Central memory CD8-positive, alpha-beta T cell (primary cell): ENCODE measurements at places on chromosomes 7 and 10.

- H3K4me1 ChIP-seq = no peaks in the 10 kb centered on the region
- no peak overlapping the region for H3K27ac ChIP-seq
- H3K4me3 ChIP-seq = no peak overlapping the region
- DNase-seq = no peak
Observed at GRCh38 chr7:142587578-142588191, 161.6 kb upstream of the PRSS1 start.

- H3K27ac ChIP-seq = no peak overlapping the region
- DNase-seq = no peak
- no peaks in the 10 kb centered on the region for H3K27me3 ChIP-seq
- H3K36me3 ChIP-seq = peaks cover 2% of the 10 kb centered on the region
- H3K4me1 ChIP-seq = peaks cover 5% of the 10 kb centered on the region
Observed at GRCh38 chr10:74207691-74208480, 56.9 kb downstream of the ADK start.

DNA sequence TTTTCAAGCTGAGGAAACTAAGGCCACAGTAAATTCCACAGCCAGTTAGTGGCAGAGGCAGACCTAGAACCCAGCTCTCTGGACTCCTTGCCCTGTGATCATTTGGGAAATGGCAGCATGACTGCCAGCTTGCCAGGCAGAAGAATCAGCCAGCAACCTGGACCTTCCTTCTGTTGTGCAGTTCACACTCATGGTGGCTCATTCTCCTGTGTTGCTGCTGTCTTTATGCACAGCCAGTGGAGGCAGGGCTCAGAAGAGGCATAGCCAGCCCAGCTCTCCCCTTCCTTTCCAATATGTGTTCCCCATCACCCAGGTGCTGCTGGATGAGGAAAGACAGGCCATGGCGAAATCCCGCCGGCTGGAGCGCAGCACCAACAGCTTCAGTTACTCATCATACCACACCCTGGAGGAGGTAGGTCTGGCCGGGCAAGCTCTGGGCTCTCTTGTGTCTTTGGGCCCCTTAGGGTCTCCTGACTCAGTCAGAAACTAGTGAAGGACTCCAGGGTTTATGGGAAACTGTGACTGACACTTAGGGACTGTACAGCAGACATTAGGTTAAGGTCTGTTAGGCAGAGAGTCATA lies 14.8 kb downstream of the CPA5 start:
- H3K36me3 ChIP-seq = no peaks in the 10 kb centered on the region
- no peak for DNase-seq
- H3K27ac ChIP-seq = no peak overlapping the region
- no peak overlapping the region for H3K4me3 ChIP-seq

- DNase-seq = no peak
- H3K4me1 ChIP-seq = peaks cover 10% of the 10 kb centered on the region
- H3K27me3 ChIP-seq = no peaks in the 10 kb centered on the region
- H3K4me3 ChIP-seq = no peak overlapping the region
- H3K36me3 ChIP-seq = no peaks in the 10 kb centered on the region
Observed at GRCh38 chr10:14611968-14612693, 162.6 kb downstream of the FAM107B start.

GRCh38 chr7:139813151-139813550 lies 15.9 kb upstream of the TBXAS1 start:
- no peaks in the 10 kb centered on the region for H3K4me1 ChIP-seq
- no peak overlapping the region for H3K27ac ChIP-seq
- peaks cover 20% of the 10 kb centered on the region for H3K27me3 ChIP-seq
- no peaks in the 10 kb centered on the region for H3K36me3 ChIP-seq
- H3K4me3 ChIP-seq = no peak overlapping the region

- peaks cover 9% of the 10 kb centered on the region for H3K36me3 ChIP-seq
- DNase-seq = no peak
- peaks cover 90% of the 10 kb centered on the region for H3K27me3 ChIP-seq
- peaks cover 5% of the 10 kb centered on the region for H3K4me1 ChIP-seq
- no peak overlapping the region for H3K27ac ChIP-seq
- peak overlapping the region; percentile 23 for H3K4me3 ChIP-seq
Observed at GRCh38 chr7:20786421-20786778, 286 bp downstream of the SP8 start.

- DNase-seq = no peak
- H3K36me3 ChIP-seq = peaks cover 80% of the 10 kb centered on the region
- H3K4me3 ChIP-seq = no peak overlapping the region
- peaks cover 6% of the 10 kb centered on the region for H3K4me1 ChIP-seq
Observed at GRCh38 chr7:98976396-98977185, 98.3 kb downstream of the TRRAP start.

- no peaks in the 10 kb centered on the region for H3K36me3 ChIP-seq
- no peak overlapping the region for H3K27ac ChIP-seq
- DNase-seq = no peak
- H3K4me3 ChIP-seq = no peak overlapping the region
Observed at GRCh38 chr10:84226616-84227015, 1.3 kb upstream of the LRIT2 start.

GRCh38 chr10:74156919-74157289 lies 5.9 kb downstream of the ADK start:
- H3K27me3 ChIP-seq = no peaks in the 10 kb centered on the region
- peaks cover 32% of the 10 kb centered on the region for H3K4me1 ChIP-seq
- H3K4me3 ChIP-seq = no peak overlapping the region
- H3K27ac ChIP-seq = no peak overlapping the region
- no peak for DNase-seq

- H3K27me3 ChIP-seq = peaks cover 26% of the 10 kb centered on the region
- no peak for DNase-seq
- no peak overlapping the region for H3K27ac ChIP-seq
- H3K4me3 ChIP-seq = no peak overlapping the region
- no peaks in the 10 kb centered on the region for H3K4me1 ChIP-seq
- peaks cover 2% of the 10 kb centered on the region for H3K36me3 ChIP-seq
Observed at GRCh38 chr10:78520737-78521430, 487.2 kb downstream of the RPS24 start.

DNA sequence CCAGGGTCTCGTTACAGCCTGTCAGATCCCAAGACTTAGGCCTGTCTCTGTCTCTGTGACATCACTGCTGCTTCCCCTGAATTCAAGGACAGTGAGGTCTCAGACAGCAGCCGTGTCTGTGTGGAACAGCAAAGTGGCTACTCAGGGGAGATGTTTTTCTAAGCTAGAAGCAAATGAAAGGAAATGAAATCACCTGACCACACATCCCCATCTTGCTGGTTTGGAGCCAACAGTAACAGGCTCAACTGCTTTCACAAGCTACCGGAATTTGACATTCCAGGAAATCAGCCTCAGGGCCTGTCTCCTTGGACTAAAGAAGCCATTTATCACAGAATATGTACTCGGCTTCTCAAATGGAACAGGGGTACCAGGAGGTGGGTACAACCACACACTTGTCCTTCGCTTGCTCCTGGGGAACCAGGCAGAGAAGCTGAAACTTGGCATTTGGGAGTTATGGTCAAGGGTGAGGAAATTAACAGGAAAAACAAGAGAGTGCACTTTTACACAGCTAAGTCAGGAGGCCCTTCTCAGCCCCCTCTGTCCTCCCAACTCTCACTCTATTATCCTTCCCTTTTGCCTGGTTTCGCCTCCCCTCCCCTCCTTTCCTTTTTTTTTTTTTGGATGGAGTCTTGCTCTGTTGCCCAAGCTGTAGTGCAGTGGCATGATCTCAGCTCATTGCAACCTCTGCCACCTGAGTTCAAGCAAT lies 73.2 kb downstream of the SPDYE5 start:
- no peaks in the 10 kb centered on the region for H3K27me3 ChIP-seq
- no peak overlapping the region for H3K27ac ChIP-seq
- H3K36me3 ChIP-seq = peaks cover 23% of the 10 kb centered on the region
- H3K4me3 ChIP-seq = no peak overlapping the region
- no peaks in the 10 kb centered on the region for H3K4me1 ChIP-seq

DNA sequence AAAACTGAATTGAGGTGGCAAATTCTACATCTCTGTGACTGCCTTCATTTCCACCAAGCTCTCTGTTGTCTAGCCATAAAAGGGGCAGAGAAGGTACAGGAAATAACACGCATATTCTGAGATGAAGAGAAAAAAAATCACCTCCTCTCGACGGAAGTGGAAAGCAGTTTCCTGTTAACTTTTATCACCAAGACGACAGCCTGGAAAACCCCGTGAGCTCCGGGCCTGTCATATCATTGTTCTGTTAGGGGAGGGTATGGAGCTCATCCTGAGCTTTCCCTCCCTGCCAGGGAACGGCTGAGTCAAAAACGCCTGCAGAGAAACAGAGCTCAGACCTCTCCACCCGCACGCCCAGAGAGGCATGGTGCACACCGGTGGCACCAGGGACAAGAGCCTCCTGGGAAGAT lies 200.3 kb downstream of the PRPF18 start:
- peak; percentile 77 for DNase-seq
- no peaks in the 10 kb centered on the region for H3K27me3 ChIP-seq
- peaks cover 11% of the 10 kb centered on the region for H3K36me3 ChIP-seq
- no peak overlapping the region for H3K27ac ChIP-seq
- H3K4me3 ChIP-seq = peak overlapping the region; percentile 66

DNA sequence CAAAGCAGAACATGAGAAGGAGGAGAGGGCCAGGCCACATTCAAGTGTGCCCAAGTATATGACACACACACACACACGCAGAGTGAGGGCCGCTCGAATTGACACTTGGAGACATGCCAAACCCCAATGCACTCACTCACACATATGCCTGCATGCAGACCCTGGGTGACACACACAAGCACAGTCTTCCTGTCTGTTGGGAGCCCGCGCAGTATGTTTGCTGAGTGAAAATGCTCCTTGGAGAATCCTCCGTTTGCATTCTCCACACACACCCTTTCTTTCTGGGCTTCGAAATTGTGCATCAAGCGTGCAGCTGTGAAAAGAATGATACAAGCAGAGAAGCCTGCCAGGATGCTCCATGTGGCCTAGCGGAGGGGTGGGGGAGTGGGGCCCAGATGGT lies 120.9 kb downstream of the PLXNA4 start:
- DNase-seq = peak; percentile 36
- H3K4me1 ChIP-seq = peaks cover 67% of the 10 kb centered on the region
- H3K27ac ChIP-seq = no peak overlapping the region
- H3K27me3 ChIP-seq = no peaks in the 10 kb centered on the region
- peak overlapping the region; percentile 35 for H3K4me3 ChIP-seq

GRCh38 chr10:124322191-124322980 lies 96.3 kb downstream of the OAT start:
- H3K27ac ChIP-seq = no peak overlapping the region
- peaks cover 38% of the 10 kb centered on the region for H3K27me3 ChIP-seq
- no peak for DNase-seq
- H3K36me3 ChIP-seq = peaks cover 1% of the 10 kb centered on the region
- H3K4me3 ChIP-seq = no peak overlapping the region

DNA sequence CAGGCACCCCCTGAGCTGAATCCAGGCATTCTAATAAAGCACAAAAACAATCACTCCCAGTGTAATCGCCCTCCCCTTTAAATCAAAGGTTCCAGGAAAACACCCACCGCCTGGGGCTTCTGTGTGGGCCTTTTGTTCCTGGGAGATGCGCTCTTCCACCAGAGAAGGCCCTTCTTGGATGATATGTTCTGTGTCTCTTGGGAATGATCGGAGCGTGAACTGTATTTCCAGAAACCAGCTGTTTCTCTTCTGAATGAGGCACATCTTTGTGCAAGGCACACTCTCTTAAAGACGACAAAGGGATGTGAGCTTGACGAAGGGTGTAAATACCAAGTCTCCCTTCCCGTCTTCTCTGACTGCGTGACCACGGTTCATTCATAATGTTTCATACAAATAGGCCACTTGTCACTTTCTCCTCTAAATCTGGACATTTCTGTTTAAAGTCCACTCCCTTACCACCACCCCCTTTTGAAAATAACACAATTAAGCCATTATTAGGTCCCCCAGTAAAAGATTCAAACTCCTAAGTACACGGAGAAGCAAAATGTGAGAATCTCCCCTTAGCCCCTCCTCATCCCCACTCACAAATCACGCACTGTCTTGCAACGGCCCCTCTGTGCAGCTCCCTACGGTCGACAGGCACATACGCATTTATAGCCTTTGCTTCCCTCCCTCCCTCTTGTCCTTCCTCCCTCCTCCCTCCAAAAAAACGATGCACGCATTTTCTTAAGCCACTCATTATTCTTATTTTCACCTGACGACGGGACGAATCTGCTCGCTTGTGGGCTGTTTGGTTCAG lies 45.6 kb upstream of the ENO4 start:
- DNase-seq = no peak
- peaks cover 14% of the 10 kb centered on the region for H3K4me1 ChIP-seq
- no peak overlapping the region for H3K27ac ChIP-seq

- DNase-seq = no peak
- no peak overlapping the region for H3K4me3 ChIP-seq
- H3K36me3 ChIP-seq = peaks cover 3% of the 10 kb centered on the region
- H3K4me1 ChIP-seq = no peaks in the 10 kb centered on the region
- peaks cover 11% of the 10 kb centered on the region for H3K27me3 ChIP-seq
Observed at GRCh38 chr7:47402941-47403866, 178.7 kb downstream of the TNS3 start.

GRCh38 chr7:120475994-120476393 lies 203.0 kb downstream of the KCND2 start:
- no peaks in the 10 kb centered on the region for H3K4me1 ChIP-seq
- no peak overlapping the region for H3K4me3 ChIP-seq
- no peaks in the 10 kb centered on the region for H3K27me3 ChIP-seq
- no peaks in the 10 kb centered on the region for H3K36me3 ChIP-seq

DNA sequence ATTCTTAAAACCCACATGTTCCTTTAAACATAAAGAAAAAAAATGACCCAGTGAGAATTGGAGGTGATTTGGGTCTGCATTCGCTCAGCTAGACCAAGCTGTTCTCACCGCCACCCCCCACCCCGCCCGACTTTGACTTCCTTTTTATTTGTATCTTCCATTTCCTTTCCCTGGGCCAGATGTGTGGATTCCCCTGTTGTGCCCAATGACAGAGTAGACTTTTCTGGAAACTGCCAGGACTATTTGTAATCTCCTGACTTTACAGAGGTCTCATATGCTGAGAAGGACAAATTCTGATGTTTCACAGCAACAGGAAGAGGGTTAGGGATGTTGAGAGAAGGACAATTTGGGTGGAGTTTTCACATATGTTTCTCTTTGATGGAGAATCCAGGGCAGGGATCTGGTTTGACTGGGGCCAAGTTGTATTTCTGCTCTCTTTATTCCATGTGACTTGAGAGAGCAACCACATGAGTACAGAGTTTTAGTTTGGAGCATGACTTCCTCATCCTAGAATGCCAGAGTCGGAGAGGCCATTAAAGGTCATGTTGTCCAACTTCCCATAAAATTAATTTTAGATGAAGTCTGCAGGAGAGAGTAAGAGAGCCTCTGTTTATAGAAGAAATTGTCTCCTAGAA lies 1023.2 kb downstream of the LRMDA start:
- no peaks in the 10 kb centered on the region for H3K27me3 ChIP-seq
- H3K36me3 ChIP-seq = no peaks in the 10 kb centered on the region
- DNase-seq = no peak
- no peak overlapping the region for H3K27ac ChIP-seq
- no peak overlapping the region for H3K4me3 ChIP-seq

DNA sequence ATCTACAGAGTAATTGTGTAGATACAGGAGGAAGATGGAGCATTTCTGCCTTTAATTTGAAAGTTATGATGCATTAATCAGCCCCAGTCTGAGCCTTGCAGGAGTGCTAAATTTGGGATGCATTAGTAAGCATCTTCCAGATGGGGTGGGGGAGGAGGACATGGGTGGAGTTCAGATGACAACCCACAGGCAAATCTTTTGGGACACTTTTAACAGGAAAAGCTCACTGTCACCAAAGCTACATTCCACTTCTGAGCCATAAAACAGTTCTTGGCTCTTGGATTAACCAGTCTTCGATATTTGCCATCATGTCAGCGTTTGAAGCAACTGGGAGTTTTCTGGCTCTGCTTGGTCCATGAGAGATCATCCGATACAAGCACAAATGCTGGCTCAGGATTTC lies 121.1 kb downstream of the CXCL12 start:
- H3K4me1 ChIP-seq = no peaks in the 10 kb centered on the region
- DNase-seq = no peak
- H3K27me3 ChIP-seq = peaks cover 43% of the 10 kb centered on the region
- H3K27ac ChIP-seq = no peak overlapping the region
- H3K4me3 ChIP-seq = no peak overlapping the region
- peaks cover 2% of the 10 kb centered on the region for H3K36me3 ChIP-seq
